ENCODE measurements at places on chromosomes 1 and 21.
A peak's percentile ranks its signal among the peaks of the same experiment; 100 is the strongest.

DNA sequence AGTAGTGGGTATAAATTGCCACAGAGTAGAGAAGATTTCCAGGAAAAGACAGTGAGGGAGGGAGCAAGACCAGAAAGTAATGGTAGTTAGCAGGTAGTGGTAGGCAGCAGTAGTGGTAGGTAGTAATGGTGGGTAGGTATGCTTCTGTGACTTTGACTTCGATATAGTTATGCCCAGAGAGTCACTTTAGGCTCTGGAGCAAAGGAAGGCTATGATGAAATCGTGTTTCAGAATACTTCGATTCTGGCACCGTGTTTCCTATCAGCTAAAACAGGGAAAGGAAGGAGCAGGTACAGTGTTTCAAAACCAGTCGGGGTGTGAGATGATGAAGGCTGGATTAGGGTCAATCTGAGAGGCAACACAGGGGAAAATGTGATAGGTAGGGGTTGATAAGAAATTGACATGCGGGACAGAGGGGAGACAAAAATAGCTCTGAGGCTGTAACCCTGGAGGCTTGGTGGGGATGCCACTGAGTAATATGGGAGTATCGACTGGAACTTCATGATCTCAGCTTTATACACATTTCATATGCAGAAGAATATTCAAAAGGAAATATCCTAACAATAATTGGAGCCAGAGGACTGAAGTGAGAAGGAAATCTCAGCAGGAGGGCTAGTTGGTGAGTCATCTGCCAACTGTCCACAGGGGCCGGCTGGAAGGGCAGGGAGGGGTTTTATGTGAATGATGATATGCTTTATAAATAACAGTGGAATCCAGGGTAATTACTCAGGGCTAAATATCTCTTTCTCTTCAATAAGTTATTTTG, 25.2 kb upstream of the TRIM45 start:
- DNase-seq = peak; percentile 57

GRCh38 chr21:42230636-42231035, 11.7 kb downstream of the ABCG1 start:
- no peak for DNase-seq

DNA sequence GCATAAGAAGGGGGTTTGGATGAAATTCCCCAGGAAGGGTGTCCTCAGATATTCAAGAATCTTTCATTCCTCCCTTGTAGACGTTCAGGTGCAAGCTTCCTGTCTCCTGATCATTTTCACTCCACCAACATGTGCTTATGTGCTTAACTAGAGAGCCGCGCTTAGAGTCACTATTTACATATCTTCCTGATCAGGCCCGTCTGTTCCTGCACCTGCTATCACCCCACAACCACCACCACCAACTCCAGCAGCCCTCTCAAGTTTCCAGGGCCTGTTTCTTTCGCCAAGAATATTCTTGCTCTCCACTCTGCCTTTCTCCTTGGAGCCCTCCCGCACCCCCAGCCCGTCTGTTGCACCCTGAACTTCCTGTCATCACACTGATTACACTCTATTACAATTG, 113.4 kb downstream of the SPSB1 start:
- peak; percentile 34 for DNase-seq

GRCh38 chr1:160608057-160608456, 28.8 kb upstream of the CD84 start:
- no peak for DNase-seq

GRCh38 chr1:172900376-172900997, 150.3 kb downstream of the TNFSF18 start:
- no peak for DNase-seq

- DNase-seq = no peak
Measured at GRCh38 chr1:234240680-234241079, 132.6 kb upstream of the COA6 start.

DNA sequence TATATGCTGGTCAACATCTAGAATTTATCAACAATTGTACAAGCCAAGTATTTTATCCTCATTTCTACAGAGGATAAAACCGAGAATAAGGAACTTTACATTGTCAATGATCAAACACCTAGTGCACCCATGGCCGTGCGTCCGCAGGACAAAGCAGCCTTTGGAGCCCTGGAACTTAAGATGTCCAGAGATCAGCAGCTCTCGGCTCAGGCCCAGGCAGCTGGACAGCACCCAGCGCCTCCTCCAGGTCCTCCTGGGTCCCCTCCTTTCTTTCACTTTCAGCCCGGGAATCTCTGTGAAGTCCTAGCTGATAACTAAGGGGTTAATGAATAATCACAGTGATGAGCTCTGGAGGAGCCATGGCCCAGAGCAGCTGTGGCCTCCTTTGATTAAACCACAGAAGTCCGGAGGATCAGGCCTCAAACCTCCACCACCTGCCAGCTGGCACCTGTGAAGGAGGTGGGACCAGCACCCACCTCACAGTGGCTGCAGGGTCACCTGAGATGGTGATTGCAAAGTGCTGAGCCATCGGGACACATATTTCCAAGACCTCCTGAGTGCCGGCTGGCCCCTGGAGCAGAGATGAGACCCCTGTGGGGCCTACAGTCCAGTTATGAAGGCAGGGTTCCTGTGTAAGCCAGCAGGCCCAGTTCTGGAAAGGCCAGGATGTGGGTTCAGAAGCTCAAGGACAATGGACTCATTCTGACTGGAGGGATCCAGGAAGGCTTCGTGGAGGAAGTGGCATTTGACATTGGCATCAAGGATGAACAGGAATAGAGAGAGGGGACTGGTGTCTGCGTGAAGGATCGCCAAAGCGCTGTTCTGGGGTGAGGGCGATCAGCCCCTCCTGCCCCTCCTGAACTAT, 11.6 kb upstream of the SAMD11 start:
- DNase-seq = no peak

DNA sequence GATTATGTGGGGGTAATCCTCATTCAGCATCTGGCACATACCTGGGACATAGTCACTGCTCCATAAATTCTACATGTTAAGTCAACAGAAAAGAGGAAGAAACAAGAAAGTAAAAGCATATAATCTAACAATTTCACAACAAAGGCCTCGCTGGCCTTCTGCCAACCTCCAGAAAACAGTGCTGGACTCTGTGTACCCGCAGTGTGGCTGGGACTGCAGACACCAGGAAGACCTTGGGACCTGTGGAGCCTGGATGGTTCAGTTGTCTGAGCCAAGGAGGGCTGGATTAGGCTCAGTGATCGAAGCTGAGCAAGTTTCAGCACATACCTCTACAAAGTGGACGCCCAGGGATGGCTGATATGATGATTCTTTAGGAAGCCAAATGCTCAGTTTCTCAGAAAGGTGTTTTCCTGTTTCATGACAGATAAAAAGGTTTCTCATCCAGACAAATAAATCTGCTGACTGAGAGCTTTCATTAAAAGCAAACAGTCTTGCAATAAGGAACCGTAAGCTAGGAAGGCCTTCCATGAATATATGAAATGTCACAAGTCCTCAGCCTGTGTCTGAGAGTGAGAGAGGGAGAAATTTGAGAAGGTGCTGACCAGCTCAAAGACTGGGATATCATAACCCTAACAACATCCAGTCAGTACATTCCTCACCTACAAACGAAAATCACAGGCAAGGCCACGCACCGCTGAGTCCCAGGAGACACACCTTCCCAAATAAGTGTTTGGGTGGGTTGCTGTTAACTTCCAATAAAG, 48.4 kb downstream of the CAPZB start:
- no peak for DNase-seq

GRCh38 chr1:98277118-98277517, 356.3 kb upstream of the DPYD start:
- no peak for DNase-seq

GRCh38 chr1:113895098-113895497, 7.7 kb upstream of the BCL2L15 start:
- no peak for DNase-seq

DNA sequence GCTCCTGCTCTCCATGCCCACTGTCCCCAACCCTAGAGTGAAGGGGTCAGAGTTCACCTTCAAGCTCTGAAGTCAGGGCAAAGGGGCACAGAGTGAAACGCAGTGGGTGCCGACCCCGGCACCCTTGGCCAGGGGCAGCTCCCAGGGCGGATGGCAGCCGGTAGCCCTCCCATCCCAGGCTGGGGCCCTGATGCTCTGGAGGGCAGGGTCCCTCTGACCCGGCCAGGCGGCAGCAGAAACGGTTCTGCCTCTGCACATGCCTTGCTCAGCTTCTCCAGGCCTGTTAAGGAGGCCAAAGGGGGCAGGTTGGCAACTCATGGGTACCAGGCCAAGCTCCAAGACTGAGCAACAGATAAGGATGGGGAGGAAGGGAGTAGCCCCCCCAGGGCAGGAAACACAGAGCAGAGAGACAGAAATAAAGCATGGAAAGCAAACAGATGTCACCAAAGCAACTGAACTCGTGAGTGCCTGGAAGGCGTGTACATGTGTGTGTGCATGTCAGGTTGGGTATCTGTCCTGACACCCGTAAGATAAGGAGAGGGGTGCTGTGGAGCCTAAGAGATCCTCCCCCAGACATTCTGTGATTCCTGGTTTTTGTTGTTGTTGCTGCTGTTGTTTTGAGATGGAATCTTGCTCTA, 112.3 kb upstream of the IFFO2 start:
- DNase-seq = no peak

GRCh38 chr1:245051349-245052221, 103.2 kb upstream of the KIF26B start:
- DNase-seq = no peak

DNA sequence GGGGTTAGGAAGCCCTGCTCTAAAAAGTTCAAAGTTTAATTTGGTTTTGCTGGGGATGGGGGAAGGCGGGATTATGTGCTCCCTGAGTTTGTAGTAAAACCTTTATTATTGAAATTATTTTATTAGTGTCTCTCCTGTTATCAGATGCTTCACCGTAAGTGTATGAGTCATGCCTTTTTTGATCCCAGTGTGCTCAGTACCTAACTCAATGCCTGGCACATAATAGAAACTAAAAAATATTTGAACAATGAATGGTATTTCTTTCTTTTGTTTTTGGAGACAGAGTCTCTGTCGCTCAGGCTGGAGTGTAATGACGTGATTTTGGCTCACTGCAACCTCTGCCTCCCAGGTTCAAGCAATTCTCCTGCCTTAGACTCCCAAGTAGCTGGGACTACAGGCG, 6.4 kb downstream of the SNRPE start:
- no peak for DNase-seq

DNA sequence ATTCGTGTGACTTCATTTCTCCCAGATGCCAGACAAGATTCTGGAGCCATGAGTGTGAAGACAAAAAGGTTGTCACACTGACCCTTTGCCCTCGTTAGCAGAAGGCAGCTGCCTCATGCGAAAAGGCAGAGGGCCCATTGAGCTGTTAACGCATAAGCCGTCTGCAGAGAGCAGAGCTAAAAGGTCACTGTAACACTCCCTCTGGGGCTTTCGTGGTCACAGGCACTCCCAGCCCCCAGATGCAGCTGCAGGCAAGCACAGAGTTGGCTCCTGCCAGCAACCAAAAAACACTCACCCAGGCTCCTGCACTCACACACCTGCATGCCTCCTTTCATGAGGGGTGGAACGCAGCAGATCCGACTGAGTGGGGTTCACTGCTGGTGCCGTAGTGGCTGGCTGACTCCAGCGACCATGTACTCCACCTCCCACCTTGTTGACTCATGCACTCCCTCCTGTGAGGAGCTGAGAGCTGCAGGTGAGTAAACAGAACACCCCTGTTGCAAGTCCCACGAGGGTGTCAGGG, 287.5 kb downstream of the SMYD3 start:
- DNase-seq = peak; percentile 85

DNA sequence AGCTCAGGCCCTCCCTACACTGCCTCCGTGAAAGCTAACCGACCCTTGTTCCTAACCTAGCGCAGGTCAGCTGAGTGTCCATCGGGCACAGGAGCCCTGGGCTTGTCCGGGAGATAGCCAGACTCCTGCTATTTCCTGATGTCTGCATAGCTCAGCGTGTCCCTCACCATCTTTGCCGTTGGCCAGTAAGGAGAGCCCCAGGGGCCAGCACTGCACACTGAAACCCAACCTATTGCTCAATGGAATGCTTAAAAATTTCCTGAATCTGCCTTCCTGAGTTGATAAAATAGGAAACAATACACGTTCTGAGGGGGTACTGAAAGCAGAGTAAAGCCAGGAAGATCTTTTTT, 2.2 kb downstream of the RUNX1 start:
- DNase-seq = no peak

- DNase-seq = peak; percentile 44
Measured at GRCh38 chr1:1013922-1014648, 788 bp downstream of the ISG15 start.

- no peak for DNase-seq
Measured at GRCh38 chr21:32253215-32253641, 25.6 kb downstream of the MIS18A start.

GRCh38 chr1:232788235-232788872, 16.9 kb upstream of the MAP10 start:
- no peak for DNase-seq

DNA sequence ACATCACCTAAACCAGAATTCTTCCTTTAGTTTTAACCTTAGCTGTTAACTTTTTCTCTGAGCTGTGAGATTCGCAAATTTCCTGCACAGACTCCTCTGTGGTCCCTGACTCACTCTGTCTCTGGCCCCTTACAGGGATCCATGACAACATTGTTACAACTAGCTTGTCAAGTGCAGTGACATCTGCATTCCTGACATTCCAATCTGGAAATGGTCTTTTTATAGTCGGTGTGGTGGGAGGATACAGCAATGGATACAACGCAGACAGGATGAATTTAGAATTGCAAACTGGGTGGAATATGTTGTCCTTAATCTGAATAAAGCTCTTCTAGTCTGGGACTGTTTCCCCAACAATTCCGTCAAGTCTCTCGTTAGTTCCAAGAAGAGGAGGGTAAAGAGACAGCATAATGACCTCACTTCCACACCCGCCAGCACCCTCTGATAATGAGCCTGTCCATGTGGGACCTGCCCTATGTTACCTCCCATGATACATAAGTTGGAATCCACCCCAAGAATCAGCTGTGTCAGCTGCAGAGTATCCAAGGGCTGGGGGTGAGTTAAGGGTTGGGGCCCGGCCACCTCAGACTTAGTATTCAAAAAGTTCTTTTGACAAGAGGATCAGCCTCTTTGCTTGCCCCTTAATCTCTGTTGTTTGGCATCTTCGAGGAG, 49.4 kb downstream of the ILDR2 start:
- DNase-seq = no peak

DNA sequence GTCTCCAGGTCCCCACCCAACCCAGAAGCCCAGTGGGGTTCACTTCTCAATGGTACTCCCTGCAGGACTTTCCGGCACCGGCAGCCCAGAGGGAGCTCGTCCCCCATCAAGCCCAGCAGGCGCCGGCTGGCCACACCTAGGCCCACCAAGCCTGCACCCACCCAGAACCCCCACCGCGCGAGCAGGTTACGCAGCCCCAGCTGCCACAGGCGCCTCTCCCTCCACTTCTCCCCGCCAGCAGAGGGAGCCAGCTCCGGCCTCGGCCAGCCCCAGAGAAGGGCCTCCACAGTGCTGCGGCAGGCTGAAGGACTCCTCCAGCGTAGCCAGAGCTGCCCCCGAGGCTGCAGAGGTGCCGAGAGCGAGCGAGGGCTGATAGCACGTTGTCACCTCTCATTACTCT, 722.3 kb downstream of the PLA2G4A start:
- DNase-seq = no peak

GRCh38 chr1:161313554-161314200, 504 bp upstream of the SDHC start:
- no peak for DNase-seq

GRCh38 chr1:3024588-3024987, 3.3 kb downstream of the ACTRT2 start:
- no peak for DNase-seq

- DNase-seq = no peak
Measured at GRCh38 chr21:36704958-36705678, 6.2 kb downstream of the SIM2 start.

GRCh38 chr1:117670976-117671780, 65.3 kb downstream of the TENT5C start:
- no peak for DNase-seq
